ENCODE measurements at places on chromosomes 3 and 15.

DNA sequence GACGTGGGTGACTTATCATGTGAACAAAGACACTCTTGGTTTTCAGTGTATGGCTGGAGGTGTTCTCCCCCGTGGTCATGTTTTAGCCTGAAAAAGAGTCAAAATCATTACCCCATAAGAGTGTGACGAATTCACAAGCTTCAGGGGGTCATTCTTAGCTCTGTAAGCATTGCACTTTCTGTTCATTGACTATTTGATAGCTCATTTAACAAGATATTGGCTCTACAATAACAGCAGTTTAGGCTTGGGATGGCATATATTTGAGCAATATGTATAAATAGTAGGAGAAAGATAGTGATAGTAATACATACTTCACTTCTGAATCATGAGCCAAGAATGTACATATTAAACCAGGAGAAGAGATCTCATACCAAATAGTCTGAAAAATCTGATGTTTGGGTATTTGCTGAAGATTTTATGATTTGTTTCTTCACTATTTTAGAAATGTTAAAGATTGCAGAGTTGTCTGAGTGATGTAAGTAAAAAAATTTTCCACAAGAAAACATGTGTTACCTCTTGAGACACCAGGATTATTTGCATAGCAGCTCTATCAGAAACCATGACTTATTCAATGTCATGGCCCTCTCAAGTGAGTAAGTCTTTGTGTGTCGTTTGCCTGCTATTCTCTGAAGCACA is 996.0 kb downstream of the OTOL1 start:
- DNase-seq: no peak

GRCh38 chr3:25906132-25906906 is 116.4 kb downstream of the OXSM start:
- DNase-seq: no peak

GRCh38 chr3:189530822-189531221 is 100.4 kb upstream of the TP63 start:
- no peak for DNase-seq

- no peak for DNase-seq
Measured at GRCh38 chr3:9193211-9193610, 56.2 kb downstream of the SRGAP3 start.

- no peak for DNase-seq
Measured at GRCh38 chr3:179713643-179714090, 60.8 kb downstream of the USP13 start.

GRCh38 chr3:123005291-123005690 is 22.3 kb downstream of the SEMA5B start:
- no peak for DNase-seq

DNA sequence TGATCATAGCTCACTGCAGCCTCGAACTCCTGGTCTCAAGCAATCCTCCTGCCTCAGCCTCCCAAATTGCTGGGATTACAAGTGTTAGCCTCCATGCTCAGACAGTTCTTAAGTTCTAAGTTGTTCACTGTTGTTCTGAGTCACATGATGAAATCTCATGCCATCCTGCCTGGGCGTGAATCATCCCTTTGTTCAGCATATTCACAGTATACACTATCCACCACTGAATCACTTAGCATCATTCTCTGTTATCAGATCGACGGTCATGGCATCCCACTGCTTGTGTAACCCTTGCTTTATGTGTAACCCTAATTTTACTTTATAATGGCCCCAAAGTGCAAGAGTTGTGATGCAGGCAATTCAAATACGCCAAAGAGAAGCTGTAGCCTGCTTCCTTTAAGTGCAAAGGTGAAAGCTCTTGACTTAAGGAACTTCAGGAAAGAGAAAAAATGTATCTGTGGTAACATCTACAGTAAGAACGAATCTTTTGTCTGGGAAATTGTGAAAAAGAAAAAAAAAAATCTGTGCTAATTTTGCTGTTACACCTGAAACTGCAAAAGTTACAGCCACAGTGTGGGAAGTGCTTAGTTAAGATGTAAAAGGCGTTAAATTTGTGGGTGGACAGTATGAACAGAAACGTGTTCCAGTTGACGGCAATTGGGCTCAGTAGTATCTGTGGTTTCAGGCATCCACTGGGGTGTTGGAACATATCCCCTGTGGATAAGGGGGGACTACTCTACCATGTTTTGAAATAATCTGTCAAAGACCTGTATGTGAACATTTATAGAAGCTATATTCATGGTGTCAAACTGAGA is 80.6 kb downstream of the PCOLCE2 start:
- no peak for DNase-seq

DNA sequence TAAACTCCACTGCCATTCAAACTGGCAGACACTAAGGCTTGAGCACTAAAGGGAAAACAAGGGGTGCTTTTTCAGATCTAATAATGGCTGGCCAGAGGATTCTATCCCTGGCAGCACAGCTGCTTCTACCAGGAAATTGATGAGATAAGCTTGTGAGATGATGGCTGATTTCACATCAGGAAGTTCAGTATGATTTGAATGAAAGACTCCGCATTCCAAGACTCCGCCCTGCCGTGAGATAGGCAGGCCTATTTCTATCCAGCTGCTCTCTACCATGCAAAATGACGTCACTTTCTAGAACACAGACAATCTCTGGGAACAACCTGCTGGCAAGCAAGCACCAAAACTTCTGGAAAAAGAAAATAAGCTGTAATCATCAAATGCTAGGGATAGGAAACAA is 171.8 kb downstream of the WDR76 start:
- DNase-seq: no peak

Measured in activated T-helper 1 cell treated with anti-CD3 and anti-CD28 coated beads, Interleukin-2, amount 50 U/mL, for 16 hours (primary cell).